ENCODE measurements at places on chromosomes 1 and 21.

GRCh38 chr1:93740601-93741031 lies 59.0 kb upstream of the BCAR3 start:
- no peak for DNase-seq

GRCh38 chr1:61386770-61387169 lies 304.4 kb downstream of the NFIA start:
- no peak for DNase-seq

DNA sequence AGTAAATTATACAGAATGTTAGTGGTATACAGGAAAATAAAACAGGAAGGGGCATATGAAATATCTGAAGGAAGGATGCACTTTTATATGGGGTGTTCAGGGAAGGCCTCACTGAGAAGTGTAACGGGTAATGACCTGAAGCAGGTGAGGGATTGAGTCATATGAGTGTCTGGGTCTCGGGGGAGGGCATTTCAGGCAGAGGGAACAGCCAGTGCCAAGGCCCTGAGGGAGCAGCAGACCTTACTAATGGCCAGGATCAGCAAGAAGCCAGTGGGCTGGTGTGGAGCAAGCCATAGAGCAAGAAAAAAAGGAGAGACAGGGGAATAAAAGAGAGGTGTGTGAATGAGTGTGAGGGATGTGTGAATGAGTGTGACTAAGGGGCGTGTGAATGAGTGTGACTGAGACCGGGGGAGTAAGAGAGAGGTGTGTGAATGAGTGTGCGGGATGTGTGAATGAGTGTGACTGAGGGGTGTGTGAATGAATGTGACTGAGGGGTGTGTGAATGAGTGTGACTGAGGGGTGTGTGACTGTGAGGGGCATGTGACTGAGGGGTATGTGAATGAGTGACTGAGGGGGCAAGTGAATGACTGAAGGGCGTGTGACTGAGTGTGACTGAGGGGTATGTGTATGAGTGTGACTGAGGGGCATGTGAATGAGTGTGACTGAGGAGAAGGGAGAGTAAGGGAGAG lies 107.2 kb downstream of the GLIS1 start:
- DNase-seq: no peak

GRCh38 chr1:9591669-9592509 lies 3.2 kb downstream of the TMEM201 start:
- DNase-seq: peak; percentile 63

- no peak for DNase-seq
These were observed 139.6 kb downstream of the IGSF21 start for GRCh38 chr1:18247151-18247550.

- DNase-seq: no peak
These were observed 28.2 kb downstream of the CHD1L start for GRCh38 chr1:147270721-147271120.

DNA sequence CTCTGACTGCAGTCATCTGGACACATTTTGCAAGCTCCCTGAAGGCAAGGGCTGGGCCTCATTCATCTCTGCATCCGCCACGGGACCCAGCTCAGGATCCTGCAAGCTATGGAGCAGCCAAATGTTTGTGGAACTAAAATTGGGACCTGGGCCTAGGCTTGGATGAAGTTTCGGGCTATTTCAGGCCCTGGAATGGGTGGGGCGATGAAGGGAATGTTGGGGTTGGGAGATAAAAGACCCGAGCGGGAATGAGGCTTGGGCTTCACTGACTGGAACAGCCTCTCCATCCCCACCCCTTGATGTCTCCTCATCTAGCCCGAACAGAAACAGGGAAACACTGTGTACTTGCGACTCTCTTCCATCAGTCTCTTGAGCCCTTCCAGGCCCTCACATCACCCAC lies 7.3 kb upstream of the AHCYL1 start:
- no peak for DNase-seq

- DNase-seq: no peak
These were observed 3.0 kb downstream of the YARS1 start for GRCh38 chr1:32813941-32814739.

DNA sequence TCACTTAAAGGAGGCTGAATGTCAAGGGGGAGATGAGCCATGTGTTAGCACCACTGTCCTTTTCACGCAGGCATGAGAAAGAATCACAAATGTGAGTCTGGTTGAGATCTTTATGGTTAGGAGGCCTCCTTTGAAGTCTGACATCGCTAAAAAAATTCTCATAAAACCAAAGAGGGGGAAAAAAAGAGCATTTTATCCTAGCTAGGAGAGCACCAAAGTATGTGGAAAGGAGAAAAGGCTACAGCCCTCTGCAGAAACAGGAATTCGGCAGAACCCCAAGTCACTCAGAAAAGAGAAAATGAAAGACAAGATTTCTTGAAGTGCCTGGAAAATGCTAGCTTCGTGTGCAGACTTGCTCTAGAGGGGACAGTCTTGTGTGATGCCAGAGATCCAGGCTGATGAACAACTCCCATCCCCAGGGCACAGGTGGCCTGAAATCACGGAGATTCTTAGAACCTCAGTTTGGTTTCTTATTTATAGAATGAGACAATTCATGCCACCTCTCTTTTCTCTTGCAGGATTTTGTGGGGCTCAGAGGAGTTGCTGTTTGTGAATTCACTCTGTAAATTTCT lies 61.5 kb downstream of the RUNX1 start:
- DNase-seq: no peak

GRCh38 chr1:54163051-54163450 lies 10.3 kb upstream of the CDCP2 start:
- DNase-seq: no peak

- DNase-seq: peak; percentile 2
These were observed 418.8 kb downstream of the PTPRU start for GRCh38 chr1:29655145-29655544.

DNA sequence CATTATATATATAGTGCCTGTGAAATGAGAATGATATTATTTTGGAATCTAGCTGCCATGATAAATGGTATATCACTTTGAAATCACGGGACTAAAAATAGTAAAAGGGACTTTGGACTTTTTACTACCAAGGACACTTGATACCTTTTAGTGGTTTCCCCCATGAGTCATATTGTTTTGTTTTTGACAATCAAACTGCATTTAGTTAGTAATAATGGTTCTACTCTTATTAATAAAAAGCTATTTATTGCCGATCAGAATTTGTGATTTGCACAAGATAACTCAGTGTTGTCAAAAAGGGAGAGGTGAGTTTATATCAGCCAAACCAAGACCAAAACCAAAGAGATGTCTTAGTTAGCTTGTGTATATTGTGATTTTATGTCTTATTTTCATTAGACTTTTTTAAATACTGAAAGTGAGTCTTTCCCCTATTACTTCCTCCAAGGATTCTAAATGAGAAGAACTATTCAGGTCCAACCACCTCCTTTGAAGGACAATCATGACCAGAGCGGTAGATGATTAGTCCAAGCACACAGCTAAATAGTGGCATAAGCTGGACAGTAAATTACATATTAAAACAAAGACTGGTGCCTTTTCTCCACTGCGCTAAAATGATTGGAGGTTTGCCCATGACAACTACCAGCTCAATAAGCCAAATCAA lies 281.7 kb upstream of the ESRRG start:
- DNase-seq: no peak

DNA sequence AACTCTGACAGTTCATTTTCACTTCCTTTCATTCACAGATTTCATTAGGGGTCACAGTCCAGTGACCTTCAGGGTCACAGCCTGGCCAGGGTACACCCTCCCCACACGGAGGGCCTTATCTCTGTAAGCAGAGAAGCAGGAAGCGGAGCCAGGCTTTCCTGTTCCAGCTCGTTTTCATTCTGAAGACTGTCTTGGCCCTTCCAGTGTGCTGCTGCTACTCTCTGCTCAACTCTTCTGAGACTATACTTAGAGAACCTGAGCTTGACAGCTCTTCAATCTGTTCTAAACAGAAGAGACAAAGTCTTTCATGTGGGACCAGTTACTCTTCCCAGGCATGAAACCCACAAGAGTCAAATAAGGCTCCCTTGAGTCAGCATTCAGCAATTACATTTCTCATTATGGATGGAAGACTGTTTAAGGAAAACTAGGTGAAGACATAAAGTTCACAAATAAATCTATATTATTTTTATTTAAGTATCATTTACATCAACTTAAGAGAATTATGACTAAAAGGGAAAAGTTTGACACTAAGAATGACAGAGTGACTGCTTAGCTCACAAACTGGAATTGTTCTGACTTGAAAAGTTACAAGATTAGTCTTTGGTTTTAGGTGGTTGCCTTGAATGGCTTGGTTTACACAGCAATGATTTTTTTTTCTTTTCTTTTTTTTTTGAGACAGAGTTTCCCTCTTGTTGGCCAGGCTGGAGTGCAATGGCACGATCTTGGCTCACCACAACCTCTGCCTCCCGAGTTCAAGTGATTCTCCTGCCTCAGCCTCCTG lies 4.8 kb upstream of the TDRD10 start:
- no peak for DNase-seq

DNA sequence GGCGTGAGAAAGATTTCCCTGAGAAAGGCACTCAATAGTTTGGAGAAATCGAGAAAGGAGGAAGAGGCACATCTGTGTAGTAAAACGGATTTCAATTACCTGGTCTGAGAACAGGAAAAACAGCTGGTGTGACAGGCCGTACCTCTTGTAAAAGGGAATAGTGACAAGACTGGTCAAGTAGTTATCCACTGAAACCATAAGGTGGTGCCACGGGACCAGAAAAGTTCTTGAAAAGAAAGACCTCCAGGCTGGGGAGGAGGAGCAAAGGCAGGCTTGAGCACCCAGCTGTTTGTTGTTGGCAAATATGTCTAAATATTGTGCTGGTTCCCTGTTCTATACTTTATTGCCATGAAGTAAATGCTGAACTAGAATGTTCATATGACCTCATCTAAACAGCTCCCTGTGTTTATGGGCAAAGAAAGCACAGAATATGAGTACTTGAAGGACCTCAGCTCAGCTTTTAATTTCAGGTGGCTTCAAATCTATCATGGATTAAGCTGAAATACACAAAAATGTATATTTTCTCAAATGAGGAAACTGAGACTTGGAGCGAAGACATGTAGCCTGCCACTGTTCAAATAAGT lies 4.0 kb downstream of the HAO2 start:
- no peak for DNase-seq

DNA sequence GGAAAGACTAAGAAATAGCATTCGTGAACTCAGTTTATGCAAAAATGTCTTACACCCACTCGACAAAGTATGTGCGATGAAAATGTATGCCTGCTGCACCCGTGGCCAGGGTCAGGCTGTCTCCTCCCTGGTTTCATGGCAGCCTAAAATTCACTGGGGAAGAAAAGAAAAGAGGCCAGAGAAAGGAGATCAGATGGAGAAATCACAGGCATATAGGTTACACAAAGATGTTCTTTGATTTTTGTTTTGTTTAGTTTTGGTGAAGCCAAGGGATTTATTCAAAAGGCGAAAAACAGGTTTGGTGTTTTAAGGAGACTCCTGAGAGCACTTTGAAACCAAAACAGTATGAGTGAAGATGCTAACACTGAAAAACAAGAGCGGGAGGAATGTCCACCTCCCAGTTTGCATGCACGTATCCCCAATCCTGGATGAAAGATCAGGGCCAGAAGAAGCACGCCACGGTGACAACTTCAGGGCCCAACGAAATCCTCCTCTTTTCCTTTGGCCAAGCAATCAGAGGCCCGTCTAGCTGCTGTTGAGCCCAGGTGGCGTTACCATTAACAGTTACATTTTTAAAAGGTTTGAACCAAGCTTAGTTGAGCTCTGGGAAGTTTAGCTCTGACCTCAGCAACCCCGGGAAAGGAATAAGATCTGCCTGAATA lies 992 bp upstream of the SSX2IP start:
- DNase-seq: no peak

DNA sequence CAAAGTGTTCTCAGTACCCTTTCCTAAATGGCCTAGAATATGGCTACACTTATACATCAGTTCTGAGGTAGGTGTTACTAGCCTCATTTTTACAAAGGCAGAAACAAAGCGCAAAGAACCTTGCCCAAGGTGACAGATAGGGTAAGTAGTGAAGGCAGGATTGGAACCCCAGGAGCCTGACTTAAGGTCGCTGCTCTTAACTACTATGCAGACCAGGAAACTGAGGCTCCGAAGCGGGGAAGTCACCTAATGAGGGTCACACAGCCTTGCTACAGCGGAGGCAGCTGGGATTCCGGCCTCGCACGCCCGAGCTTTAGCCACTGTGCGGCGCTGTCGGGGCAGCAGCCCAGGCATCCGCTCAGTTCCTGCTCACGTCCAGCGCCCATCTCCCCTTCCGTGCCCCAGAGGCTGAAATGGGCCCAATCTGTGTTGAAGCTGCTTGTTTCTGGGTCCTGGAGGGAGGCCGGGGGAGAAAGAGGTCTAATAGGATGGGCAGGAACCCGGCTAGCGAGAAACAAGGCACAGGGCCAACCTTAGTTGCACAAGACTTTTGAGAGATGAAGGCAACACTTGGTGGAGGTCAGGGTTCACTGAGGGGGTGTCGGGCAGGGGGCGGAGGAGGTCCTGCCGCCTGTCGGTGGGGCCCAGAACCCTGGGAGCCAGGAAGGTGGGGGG lies 1.4 kb upstream of the FOXD2 start:
- DNase-seq: peak; percentile 81

DNA sequence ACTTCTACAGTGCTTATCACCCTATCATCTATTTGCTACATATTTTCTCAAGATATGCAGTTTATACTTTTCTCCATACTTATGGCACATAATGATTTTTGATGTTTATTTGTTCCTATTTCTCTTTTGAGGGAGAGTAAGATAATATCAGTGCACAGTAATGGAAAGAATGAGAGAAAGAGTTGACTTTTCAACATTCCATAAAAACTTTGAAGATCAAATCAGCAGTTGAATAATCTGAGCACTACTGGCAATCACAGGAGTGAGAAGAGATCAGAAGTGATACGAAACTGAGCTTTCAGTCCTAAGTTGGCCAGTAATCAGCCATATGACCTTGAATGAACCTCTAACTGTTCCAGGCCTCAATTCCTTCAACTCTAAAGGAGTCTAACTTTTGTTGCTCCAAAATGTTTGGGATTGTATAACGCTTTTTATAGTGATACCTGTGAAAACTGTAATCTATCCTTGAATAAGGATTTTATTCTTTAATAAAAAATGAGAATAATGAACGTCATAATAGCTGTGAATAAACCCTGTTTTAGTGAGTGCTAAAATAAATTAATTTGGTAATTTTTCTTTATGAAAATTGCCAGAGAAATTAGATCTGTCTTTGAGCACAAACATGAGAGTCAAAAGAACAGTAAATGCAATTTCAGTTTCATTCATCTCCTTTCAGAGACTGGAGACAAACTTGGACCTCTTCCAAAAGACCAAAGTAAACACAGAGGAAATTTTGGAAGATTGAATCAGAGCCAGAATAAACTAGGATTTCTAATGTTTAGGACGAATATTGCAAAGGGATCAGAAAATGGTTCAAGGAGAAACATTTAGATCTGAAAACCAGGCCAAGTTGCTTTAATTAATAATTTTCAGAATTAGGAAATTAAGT lies 309.9 kb downstream of the ADGRL2 start:
- DNase-seq: no peak

All from D341Med (cell line).